Nucleus accumbens (tissue), 56 donors: ENCODE measurements at places on chromosomes 3 and 15.

DNA sequence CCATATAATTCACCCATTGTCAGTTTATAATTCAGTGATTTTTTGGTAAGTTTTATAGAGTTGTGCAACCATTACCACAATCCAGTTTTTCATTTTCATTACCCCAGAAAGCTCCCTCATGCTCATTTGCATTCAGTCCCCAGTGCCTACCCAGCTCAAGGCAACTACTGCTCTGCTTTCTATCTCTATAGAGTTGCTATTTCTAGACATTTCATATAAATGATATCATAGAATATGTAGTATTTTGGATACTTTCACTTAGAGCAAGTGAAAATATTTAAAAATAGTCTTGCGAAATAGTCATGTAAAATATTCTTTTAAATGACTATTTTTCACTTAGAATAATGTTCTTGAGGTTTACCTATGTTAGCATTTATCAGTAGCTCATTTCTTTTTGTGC, 42.1 kb downstream of the ZNF654 start:
- DNase-seq: no peak

- DNase-seq: no peak
These were observed 257.2 kb upstream of the NECTIN3 start for GRCh38 chr3:110814170-110815007.

DNA sequence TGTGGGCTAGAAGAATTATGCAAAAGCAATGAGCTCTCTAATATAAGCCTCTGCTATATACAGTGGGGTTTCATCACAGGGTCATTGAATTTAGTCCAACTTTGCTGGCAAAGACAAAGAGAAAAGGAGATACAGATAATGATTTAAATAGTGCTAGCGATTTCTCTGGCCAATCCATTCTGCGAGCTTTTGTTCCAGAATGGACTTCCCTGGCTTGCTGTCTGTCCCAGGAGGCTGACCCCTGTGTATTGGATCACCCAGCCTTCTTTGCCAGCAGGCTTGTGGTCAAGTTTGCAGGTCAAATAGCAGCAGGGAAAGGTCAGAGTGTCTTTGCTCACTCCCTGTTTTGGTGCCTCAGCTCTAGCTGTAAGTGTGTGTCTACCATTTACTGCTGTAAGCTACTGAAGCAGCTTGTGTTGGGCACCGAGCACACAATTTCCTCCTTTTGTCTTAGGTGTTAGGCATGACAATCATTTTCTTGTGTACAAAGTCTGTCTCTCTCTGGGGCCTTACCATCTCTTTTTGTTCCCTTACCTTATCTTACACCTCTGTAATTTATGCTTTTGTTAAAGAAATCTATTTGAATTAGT, 55.7 kb downstream of the UNC13C start:
- no peak for DNase-seq

GRCh38 chr3:28301688-28302087, 46.8 kb upstream of the ZCWPW2 start:
- no peak for DNase-seq

DNA sequence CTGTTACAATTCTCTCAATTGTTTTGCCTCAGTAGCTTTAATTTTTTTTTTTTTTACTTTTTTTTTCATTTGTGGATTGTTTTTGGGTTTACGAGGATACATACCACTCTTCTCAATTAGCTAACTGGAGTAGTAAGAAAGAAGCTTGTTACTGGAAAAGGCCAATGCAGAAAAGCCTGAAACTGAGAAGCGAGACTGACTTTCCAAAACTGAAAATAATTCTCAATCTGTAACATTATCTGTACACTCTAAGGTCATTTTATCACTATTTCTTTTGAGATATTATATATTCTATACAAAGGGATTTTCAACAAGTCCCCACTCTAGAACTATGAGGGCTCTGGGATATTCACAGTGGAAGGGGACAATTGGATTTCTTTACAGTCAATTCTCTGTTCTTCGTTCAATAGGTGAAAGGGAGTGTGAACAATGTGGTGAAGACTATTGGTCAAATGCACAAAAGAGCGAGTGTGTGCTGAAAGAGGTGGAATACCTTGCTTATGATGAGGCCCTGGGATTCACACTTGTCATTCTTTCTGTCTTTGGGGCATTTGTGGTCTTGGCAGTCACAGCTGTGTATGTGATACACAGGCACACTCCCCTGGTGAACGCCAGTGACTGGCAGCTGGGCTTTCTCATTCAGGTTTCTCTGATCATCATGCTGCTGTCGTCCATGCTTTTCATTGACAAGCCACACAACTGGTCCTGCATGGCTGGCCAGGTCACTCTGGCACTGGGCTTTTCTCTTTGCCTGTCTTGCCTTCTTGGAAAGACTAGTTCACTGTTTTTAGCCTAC, 83.9 kb upstream of the KCNAB1 start:
- DNase-seq: no peak
